Urinary bladder (tissue), 4 donors: ENCODE measurements at places on chromosomes 6 and 20. TPM values are rescaled to one million over a fixed set of nuclear protein-coding genes. Genes with fewer than 3 reads are reported as not detected.
A peak's percentile ranks its signal among the peaks of the same experiment; 100 is the strongest.

GRCh38 chr6:35161266-35161665 lies 20.1 kb upstream of the TCP11 start:
- no peak for DNase-seq

DNA sequence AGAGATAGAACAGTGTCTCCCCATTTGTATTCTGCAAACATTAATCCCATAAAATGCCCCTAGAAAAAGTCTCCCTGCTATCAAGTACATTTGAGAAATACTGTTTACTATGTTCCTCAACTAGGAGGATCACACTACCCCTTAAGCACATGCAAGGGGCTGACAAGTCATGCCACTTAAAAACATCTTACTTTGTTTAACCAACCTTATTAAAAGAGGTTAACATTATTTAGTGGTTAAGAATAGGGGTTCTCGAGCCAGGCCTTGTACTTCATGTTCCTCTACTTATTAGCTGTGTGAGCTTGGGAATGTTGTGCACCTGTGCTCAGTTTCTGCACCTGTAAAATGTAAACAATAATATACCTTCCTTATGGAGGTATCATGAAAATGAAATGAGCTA lies 113.7 kb downstream of the UBE3D start:
- no peak for DNase-seq

DNA sequence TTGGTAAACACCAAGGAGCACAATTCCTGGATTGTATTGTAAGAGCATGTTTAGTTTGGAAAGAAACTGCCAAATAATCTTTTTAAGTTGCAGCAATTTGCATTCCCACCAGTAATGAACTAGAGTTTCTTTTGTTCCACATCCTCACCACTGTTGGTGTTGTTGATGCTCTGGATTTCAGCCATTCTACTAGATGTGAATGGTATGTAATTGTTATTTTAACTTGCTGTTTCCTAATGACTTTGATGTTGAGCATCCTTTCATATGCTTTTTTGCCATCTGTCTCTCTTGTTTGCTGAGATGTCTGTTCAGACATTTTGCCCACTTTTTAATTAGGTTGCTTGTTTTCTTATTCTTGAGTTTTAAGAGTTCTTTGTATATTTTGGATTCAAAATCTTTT lies 1654.1 kb downstream of the GRIK2 start:
- DNase-seq = no peak

- no peak for DNase-seq
Measured at GRCh38 chr6:16174416-16175078, 45.7 kb downstream of the MYLIP start.

DNA sequence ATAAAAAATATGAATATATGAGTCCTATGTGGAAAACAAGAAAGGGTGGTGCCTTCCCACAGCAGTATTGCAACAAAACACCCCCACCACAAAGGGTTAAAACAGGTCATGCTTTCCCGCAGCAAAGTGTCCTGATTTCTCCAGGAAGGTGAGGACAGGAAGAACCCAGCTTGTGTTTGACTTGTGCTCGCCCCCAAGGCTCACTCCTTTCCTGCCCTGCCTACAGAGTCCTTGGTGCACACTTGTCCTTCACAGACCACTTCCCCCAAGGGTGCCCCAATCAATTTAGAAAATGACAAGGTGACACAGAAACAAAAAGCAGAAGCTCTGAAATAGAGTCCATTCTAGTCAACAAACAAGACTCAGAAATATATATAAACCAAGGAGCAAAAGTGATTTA lies 237.4 kb downstream of the PTPRK start:
- DNase-seq = no peak

DEFB115 gene
- not detected for polyA plus RNA-seq

PANK2 gene
- 22.1 TPM for polyA plus RNA-seq

- no peak for DNase-seq
Measured at GRCh38 chr20:44087051-44087856, 99.7 kb downstream of the JPH2 start.

- DNase-seq = no peak
Measured at GRCh38 chr20:23446505-23446904, 6.2 kb downstream of the CST11 start.

GRCh38 chr6:38016824-38017223 lies 197.3 kb downstream of the ZFAND3 start:
- DNase-seq = no peak

ZNF311 gene
- 1.3 TPM for polyA plus RNA-seq

ADTRP gene
- polyA plus RNA-seq = 0.68 TPM

- DNase-seq = no peak
Measured at GRCh38 chr20:63518946-63519667, 1.5 kb upstream of the PPDPF start.

CYP39A1 gene
- polyA plus RNA-seq = 4.3 TPM

- no peak for DNase-seq
Measured at GRCh38 chr6:39865011-39865888, 69.0 kb downstream of the MOCS1 start.

GRCh38 chr6:126812651-126813050 lies 305.8 kb upstream of the RSPO3 start:
- DNase-seq = no peak

- peak; percentile 25 for DNase-seq
Measured at GRCh38 chr6:138455746-138456400, 43.4 kb downstream of the NHSL1 start.

DNA sequence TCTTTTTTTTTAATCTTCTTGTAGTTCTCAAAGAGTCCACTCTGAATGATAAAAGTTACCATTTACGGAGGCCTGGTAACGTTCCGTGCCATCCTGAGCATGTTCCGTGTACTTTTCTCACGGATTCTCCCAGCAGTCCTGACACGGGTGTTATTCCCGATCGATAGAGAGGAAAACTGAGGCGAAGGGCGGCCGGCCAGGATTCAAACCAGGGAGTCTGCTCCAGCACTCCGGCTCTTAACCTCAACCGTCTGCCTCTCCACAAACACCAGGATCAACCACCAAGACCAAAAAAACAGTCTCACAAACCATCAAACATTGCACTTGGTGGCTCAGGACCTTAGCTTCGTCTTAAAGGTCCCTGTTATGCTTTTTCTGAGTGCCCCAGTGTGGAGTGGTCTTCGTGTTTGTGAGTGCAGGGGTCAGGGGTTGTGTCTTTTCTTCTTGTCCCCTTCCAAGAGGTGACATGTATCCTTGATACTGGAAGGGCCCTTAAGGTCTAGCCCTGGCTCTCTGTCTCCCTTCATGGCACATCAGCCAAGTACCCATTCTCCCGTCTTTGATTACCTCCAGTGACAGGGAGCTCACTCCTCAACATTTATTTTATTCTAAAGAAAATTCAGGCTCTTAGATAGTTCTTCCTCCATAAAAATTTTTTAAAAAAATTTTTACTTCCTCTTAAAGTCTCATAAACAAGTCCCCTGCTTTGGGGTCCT lies 35.1 kb downstream of the SRC start:
- DNase-seq = no peak

- DNase-seq = no peak
Measured at GRCh38 chr6:53543359-53544216, 1.3 kb downstream of the GCLC start.

LY6G6D gene
- polyA plus RNA-seq = 1.7 TPM

GRCh38 chr6:106858653-106859092 lies 115.9 kb downstream of the CD24 start:
- DNase-seq = no peak

GRCh38 chr20:63696628-63697356 lies at the start of gene TNFRSF6B:
Gene TNFRSF6B, plus strand, starts transcription at chr20:63696652. Its CDS starts 116 bp downstream, at chr20:63696768.
- no peak for DNase-seq

DNA sequence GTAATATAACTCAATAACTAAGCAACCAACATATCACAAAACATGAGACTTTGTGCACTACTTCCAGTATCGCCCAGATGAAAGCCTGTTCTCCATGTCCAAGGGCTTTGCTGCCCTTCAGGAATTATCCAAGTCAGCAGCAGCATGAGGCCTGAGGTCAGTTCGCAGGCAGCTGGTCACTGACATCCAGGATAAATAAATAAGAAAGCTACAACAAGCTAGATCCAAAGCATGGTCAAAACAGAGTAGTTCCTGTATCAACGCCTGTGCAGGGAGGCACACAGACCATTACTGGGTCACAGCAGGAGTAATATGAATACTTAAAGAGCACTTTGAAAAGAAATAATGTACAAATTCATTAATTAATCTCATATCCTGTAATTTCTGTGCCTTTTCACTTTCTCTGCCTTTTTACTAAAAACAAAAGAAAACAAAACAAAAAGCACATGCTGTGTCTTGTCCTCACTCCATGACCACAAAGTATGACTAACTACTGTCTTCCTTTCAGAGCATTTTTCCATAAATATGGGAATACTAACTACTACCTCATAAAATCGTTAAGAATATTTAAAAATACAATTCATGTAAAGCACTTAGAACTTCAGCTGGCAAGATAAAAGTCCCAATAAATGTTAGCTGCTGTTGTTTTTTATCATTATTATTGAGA lies 374.9 kb upstream of the IRAK1BP1 start:
- no peak for DNase-seq

GRCh38 chr6:124987291-124987690 lies 25.1 kb downstream of the RNF217 start:
- no peak for DNase-seq

TRDN gene
- polyA plus RNA-seq = 0.09 TPM

GSTA3 gene
- polyA plus RNA-seq = not detected

COL20A1 gene
- not detected for polyA plus RNA-seq

GRCh38 chr6:155883334-155883731 lies 427.7 kb upstream of the NOX3 start:
- peak; percentile 14 for DNase-seq

- no peak for DNase-seq
Measured at GRCh38 chr6:131828080-131828479, 20.3 kb downstream of the ENPP1 start.

- DNase-seq = no peak
Measured at GRCh38 chr6:148416330-148416965, 73.8 kb downstream of the SASH1 start.

DNA sequence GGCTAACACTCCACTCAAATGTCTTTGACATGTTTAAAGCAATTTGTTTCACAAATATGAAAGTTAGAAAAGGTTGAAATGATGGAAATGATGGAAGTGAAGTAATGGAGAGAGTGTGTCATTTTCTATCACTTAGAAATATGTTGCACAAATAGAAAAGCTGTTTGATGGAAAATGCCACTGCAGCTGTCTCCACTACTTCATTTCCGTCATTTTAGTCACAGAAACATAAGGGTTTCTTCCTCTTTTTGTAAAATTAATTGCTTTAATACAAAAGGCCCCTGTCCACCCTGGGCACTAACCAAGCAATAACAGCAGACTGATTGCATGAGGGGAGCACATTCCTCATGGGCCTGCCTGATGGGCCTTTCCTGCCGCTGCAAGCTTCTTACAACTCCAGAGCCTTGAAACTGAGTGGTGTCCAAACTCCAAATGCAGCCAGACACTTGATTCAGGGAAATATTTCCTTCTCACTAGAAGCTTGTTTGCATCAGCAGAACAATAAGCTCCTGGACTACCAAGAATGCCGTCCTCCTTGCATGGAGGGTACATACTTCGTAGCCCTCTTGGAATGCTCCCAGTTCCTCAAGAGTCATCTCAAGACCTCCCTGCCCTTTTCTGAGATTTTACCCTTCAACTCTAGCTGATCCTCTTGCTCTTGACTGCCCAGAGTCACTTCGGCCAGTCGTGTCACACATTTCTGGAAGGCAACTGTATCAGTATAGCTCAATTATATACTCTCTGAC lies 36.1 kb downstream of the F13A1 start:
- DNase-seq = no peak

RALGAPA2 gene
- polyA plus RNA-seq = 15.3 TPM

DNA sequence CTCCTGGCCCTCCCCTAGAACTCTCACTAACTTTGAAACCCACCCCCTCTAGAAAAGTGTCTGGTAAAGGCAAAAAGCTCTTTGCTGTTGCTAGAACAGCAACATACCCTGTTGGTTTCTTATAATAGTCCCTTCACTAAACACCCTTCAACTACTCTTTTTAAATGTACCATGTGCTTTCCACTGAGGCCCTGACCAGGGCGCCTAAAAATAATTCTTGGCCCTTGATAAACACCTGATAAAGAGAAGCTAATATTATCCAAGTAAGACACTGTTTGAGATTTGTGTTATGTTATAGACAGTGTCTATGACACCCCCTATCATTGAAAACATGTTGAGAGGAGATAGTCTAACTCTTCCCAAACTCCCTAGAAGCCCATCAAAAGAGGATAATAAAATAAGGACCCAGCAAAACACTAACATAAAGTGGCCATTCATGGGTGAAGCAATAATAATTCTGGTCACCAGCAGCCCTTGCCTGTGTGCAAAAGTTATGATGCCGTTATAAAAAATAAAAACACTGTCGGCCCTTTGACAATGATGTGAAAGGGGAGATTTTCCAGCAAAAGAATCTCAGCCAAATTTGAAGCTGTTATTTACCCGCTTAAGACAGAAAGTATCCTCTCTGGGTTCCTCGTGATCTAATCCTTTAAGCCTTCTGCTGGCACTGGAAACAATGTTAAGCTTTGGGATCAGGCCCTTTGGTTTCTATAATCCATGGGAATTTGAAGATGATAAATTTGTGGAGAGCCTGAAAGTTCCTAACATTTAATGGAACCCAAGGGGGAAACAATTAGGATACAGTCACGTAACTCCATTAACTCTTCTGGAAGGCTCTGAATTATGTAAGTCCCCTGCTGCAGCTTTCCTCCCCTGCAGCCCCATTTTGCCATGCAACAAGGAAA lies 122.6 kb upstream of the PLCB4 start:
- DNase-seq = no peak

COL9A3 gene
- 9.8 TPM for polyA plus RNA-seq

DNA sequence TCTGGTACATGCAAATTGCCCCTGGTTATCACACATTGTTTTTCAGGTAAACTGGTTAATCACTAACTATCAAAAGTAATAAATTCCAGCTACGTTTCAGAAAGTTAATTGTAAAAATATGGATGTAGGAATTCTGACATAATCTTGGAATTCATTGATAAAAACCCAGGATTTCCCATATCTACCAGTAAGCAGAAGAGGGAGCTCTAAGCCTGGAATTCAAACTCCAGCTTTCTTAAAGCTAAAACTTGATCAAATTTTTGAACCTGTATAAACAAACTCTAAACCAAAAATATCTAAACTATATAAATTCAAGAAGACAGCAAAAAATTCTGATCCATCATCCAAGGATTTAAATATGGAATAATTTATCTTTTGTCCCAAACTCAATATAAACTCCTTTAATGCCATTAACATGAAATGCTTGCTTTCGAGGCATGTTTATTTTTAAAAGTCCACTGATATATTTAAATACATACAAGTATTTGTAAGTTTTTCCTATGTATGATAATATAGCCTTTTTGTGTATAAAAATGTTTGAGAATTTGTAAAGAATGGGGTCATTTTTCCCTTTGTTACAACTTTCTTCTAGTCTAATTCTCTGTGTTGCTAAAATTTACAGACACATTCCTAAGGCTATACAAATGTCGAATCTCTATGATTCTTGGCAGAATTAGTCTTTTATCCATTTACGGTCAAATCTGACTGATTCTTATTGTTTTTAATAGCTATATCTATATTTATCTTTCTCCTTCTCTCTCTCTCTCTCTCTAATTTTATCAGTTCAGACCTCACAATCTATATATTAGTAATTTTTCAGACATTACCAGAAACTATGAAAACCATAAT lies 91.4 kb upstream of the RNF217 start:
- no peak for DNase-seq

- no peak for DNase-seq
Measured at GRCh38 chr6:14109411-14109826, 8.2 kb upstream of the CD83 start.
